ENCODE measurements at places on chromosomes 12 and 14.

GRCh38 chr12:65616022-65616421, 208.3 kb upstream of the HMGA2 start:
- DNase-seq, result no peak

GRCh38 chr12:25896981-25897380, 61.5 kb upstream of the RASSF8 start:
- DNase-seq, result no peak

DNA sequence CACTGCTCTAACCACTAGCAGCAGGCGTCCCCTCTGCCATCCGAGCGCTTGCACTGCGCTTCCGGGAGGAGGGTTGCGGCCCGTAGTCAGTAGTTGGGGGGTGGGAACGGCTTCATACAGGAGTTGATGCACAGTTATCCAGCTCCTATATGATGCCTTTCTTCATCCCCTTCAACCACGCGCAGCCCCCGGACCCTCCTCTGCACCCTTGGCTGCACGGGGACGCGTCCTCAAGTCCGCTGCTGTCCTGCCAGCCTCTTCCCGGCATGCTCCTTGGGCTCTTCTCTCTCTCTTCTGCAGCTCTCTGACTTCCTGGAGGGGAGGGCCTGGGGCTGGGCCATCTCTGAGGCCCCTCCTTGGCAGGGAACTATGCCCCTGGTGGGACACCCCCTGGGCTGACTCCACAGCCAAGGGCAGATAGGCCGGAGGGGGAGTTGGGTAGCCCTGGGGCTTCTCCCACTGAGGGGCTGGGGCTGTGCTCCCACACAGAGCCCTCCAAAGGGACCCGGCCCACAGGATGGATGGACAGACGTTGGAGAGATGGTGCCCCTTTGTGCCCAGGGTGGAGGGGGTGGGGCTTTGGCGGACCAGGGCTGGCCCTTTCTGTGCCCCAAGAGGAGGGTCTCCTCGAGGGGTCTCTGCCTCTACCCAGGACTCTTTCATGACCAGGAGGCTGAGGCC, 29.0 kb downstream of the RTL1 start:
- no peak for DNase-seq

DNA sequence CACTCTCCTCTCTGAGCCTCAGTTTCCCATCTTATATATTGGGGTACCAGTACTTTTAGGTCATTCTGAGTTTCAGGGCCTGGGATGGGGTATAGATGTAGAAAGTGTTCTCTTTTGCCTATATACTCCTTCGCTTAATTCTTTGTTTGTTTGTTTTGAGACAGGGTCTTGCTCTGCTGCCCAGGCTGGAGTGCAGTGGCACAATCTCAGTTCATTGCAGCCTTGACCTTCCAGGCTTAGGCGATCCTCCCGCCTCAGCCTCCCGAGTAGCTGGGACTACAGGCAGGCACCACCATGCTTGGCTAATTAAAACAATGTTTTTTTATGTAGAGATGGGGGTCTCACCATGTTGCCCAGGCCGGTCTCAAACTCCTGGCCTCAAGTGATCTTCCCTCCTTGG, 152.1 kb downstream of the AACS start:
- no peak for DNase-seq

- no peak for DNase-seq
Measured at GRCh38 chr14:46985529-46986380, 334.2 kb upstream of the RPL10L start.

GRCh38 chr14:100451264-100451663, 128.1 kb downstream of the SLC25A47 start:
- DNase-seq, result no peak

DNA sequence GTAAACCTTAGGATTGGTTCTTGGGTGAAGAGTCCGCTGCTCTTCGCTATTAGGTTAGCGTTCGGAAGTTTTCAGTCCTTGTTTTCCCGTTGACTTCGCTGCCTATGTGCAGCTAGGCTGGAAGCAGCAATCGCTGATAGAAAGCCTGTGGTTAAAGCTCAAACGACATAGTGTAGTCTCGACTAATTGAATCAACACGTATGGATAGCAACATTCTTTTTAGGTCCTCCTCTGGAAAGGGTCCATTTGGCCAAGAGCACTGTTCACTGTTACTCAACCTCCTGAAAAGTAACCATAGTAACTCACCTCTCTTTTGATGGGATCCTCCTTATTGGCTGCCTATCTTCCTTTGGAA, 355.5 kb downstream of the SNAPC1 start:
- no peak for DNase-seq

- no peak for DNase-seq
Measured at GRCh38 chr12:124277394-124278241, 17.3 kb upstream of the RFLNA start.

GRCh38 chr12:133120385-133121191, 9.5 kb downstream of the ZNF891 start:
- no peak for DNase-seq

DNA sequence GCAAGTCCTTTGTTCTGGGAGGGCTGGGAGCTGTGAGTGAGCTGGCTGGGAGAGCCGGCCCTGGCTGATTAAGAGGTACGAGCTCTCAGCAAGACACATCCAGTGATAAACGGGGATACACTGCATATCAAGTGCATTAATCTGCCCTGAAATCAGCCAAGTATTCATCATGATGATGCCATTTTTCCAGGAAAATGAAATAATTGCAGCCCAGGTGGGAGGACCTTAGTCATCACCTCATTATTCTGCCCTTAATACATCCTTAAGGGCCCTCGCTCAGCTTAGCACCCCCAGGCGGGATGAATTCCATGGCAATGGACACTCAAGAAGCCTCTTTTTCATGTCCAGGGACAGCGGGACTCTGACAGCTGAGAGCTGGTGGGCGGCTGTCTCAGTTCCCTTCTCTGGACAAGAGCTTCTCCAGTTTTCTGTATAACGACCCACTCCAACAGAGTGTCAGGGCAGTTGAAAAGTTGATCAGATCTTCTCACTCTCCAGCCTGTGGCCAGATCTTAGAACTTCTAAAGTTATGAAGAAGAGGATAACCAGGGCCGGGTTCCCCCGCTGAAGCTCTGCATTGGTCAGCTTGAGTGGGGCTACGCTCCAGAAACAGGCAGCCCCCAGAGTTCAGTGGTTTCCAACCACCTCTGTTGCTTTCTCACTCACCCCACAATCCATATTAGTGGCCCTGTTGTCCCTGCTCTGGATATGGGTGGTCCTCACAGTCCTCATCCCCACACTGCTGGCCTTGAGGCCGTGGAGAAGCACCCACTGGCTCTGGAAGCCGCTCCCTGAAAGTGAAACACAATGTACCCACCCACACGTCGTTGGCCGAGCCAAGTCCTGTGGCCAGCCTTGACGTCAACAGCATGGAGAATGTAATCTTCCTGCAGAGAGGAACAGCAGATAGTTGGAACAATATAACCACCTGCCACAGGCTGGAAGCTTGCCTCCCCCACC, 306.2 kb upstream of the DIO3 start:
- no peak for DNase-seq

- no peak for DNase-seq
Measured at GRCh38 chr14:99769799-99770198, 23.4 kb upstream of the EML1 start.

Measured in prostate gland (tissue), 2 donors.